Muscle of leg (tissue), 16 donors: ENCODE measurements at places on chromosomes 2 and 18.

- peak; percentile 48 for DNase-seq
Measured at GRCh38 chr18:24075767-24076597, 61.4 kb downstream of the TTC39C start.

DNA sequence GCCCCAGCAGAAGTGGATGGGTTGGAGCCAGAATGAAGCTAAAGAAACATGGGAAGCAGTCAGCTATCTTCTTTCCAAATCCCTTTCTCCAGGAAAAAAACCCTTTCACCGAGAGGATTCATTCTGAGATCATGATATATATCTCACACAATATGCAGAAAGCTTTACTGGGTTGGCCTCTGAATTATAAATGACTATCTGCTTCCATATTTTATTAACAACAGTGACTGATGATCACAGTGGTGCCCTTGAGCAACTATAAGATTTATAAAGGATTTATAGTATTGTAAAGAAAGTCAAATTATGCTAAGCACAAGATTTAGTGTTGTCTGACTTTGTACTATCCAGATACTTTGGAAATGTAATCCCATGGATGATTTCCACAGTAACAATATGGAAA is 180.3 kb downstream of the KCNE4 start:
- DNase-seq: peak; percentile 5

DNA sequence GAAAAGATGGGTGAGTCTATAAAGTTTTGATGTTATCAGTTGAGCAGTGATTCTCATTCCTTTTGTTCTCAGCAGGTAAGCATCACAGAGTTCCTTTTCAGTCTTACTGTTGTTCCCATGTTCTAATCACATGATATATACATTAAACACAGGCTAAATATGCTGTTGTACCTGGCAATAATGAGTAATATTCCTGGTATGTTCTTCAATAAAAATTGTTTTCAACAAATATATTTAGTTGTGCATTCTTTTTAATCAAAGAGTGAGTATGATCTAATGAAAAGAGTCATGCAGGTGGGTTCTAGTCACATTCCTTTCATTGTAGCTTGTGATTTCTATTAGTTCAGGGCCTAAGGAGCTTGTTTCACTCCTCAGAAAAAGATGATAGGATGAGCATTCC is 288.3 kb upstream of the NETO1 start:
- DNase-seq: no peak

DNA sequence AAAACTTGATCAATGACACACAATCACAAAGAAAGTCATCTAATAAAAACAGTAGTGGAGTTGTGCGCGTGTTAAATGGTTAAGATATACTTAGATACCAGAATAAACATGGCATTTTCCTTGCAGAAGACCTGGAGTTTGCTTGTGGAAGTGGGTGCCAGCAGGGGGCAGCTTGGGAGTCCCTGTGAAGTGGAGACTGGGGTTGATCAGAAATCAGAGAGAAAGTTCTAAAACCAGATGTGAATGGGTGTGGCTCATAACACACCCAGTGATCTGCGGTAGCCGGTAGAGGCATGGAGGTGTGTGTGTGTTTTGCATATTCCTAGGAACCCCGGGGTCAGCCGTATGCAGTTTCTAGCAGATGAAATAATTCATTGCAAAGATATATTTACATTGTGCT is 300.1 kb upstream of the TRIB2 start:
- peak; percentile 26 for DNase-seq

DNA sequence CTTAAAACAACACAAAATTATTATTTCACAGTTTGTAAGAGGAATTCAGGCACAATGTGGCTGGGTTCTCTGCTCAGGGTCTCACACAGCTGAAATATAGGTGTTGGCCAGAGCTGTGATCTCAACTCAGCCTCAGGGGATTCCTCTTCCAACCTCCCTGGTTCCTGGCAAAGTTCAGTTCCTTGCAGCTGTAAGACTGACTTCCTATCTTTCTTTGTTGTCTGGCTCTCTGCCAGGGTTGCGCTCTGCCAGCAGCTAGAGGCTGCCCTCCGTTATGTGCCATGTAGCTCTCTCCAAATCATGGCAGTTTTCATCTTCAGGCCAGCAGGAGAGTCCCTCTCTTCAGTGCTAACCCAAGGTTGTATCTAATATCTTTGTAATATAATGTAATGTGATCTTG is 272.5 kb upstream of the KCNJ3 start:
- DNase-seq: peak; percentile 28

GRCh38 chr18:32672398-32672797 is 100.4 kb downstream of the KLHL14 start:
- no peak for DNase-seq
